NAMALWA (cell line): ENCODE measurements at places on chromosomes 6 and 20.

- peak; percentile 76 for DNase-seq
Measured at GRCh38 chr20:45933266-45934045, 1.0 kb upstream of the PCIF1 start.

- no peak for DNase-seq
Measured at GRCh38 chr20:50916934-50917333, 14.3 kb downstream of the ADNP start.

DNA sequence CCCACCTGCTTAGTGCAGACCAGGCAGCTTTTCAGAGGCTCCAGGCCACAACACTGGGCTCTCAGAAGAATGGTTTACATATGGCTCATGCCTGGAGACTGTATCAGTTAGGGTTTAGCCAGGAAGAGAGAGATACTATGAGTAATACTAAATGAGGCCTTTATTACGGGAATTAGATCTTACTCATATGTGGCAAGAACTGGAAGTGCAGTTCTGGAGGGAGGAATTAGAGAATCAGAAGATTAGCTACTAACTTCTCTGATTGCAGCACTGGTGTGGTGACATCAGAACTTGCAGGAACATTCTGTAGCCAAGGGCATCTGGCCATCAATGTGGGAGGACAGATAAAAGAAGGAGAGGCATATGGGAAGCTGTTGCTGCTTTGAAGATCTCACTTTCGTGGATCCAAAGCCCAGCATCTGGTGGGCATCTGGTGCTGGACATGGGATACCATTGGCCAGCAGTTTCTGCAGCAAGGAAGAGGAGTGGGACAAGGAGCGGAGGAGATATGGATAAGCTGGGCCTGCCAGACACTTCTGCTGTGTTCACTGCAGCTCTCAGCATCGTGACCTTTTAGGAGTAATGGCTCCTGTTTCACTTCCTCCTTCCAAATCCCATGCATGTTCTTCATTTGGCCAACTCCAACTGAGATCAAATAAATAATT is 248.5 kb downstream of the BTBD3 start:
- DNase-seq, result no peak

DNA sequence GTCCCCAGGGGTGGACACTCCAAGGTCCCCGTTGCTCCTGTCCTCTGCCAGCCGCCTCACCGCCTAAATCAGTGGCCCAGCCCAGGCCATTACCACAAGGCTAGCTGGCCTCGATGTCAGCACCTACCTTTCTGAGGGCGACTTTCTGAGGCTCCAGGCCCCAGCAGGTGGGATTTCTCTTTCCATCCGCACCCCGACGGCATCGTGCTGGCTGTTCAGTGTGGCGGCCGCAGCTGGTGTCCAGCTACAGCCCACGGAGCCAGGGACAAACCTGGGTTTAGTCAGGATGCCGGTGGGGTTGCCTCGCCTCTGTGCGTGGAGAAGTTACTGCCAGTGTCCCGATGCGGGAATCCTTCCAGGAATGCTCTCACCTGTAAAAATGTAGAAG is 60.8 kb downstream of the ERMARD start:
- DNase-seq, result no peak

GRCh38 chr20:54475334-54476168 is at the start of gene DOK5:
Gene DOK5 (plus strand): TSS chr20:54475593. CDS start chr20:54475947, 354 bp downstream.
- no peak for DNase-seq

GRCh38 chr6:111722179-111722731 is 116.6 kb upstream of the TRAF3IP2 start:
- DNase-seq, result no peak

GRCh38 chr6:120965814-120966213 is 368.5 kb downstream of the TBC1D32 start:
- no peak for DNase-seq

- no peak for DNase-seq
Measured at GRCh38 chr6:75205776-75206575, at the start of gene COL12A1. Gene COL12A1 (minus strand): TSS chr6:75206053. CDS start chr6:75202792, 3,261 bp downstream.

DNA sequence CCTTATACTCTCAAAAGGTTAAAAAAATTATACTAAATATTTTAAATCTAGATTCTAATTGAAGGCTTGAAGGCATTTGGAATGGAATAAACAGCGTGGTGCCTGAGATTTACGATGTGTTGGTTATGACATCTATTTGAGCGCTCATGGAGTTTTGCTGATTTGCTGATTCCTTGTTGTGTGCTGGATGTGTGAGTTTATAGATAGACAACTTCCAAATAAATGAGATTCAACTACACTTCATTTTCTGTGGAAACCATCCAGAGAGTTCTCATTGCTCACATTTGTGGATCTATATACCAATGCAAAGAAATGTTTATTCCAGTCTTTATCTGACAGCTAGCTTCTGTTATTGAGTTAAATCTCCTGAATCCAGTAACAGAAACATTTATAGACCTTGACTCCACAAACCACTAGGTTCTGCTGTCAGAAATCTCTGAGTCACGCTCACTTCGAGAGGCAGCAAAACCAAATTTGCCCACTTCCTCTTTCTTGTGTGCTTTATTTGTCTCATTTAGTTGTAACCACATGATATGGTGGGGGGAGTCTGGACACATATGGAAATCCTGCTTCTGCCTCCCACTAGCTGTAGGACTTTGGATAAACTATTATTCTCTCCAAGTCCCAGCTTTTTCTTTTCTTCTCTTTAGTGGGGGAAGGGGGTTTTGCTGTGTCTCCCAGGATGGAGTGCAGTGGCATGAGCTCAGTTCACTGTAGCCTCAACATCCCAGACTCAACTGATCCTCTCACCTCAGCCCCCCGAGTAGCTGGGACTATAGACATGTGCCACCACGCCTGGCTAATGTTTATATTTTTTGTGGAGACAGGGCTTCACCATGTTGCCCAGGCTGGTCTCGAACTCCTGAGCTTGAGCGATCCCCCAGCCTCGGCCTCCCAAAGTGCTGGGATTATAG is 54.5 kb downstream of the IPCEF1 start:
- peak; percentile 72 for DNase-seq

GRCh38 chr20:46757754-46758678 is 48.6 kb downstream of the SLC2A10 start:
- peak; percentile 74 for DNase-seq

GRCh38 chr6:151399679-151400078 is 8.3 kb upstream of the ZBTB2 start:
- no peak for DNase-seq

GRCh38 chr6:84743616-84744015 is 20.8 kb downstream of the TBX18 start:
- no peak for DNase-seq

- peak; percentile 55 for DNase-seq
Measured at GRCh38 chr20:56247954-56248782, at the start of gene MC3R. Gene MC3R (plus strand): TSS chr20:56248732. CDS start chr20:56248844, 112 bp downstream.

- no peak for DNase-seq
Measured at GRCh38 chr20:16485401-16485800, 87.8 kb downstream of the KIF16B start.

DNA sequence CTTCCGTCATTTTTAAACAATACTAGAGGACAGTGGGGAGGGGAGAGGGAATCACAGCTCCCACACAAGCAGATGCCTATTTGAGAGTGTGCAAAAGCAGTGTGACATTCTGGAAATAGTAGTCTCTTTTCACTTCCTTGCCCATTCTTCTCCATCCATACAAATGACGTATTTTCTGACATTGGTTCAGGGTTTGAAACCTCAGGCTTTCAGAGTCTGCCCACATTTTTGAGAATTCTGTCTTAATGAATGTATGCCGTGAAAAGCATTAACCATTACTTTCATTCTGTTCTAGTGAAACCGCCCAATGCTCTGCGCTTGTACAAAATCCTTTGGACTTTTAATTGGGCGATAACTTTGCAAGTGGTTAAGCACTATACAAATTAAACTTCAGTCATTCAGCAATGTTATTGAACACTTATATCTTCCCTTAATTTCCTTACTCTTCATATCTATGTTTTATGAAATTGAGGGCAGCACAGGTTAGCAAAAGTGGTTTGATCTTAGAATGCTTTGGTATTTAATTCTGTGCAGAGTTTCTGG is 265.7 kb downstream of the SOX4 start:
- DNase-seq, result no peak

GRCh38 chr6:36984581-36985416 is 1.2 kb downstream of the MTCH1 start:
- DNase-seq, result no peak

DNA sequence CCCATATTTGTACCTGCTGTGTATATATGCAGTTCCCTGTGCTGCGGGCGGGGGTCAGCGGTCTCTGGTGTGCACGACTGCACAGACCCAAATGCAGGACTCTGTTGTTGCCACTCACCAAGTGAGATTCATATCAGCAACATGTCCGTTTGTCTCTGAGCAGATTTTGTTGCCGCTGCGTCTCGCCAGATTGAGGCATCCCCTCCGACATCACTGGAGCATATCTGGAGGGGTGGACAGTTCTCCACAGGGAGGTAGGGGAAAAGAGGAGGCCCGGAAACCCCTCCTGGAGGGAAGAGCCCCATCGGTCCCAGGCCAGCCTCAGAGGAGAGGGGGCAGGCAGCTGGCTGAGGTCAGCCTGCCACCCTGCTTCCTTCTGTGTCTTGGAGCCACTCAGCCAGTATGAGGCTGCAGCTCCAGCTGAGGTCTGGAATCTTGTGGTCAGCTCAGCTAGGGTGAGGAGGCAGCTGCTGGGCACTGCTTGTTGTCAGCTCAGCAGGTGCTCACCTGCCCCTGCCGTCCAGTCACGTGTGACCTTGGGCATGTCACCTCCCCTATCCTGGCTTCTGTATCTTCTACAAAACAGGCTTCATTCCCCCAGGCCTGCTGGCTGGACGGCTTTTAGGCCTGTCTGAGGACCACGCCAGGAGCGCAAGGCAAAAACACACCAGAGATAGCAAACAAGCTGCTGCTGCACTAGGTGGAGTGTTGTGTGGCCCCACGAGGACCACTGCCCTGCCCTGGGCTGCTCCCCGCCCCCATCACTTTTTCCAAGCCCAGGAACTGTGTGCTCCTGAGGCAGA is 47.1 kb downstream of the HNF4A start:
- no peak for DNase-seq

DNA sequence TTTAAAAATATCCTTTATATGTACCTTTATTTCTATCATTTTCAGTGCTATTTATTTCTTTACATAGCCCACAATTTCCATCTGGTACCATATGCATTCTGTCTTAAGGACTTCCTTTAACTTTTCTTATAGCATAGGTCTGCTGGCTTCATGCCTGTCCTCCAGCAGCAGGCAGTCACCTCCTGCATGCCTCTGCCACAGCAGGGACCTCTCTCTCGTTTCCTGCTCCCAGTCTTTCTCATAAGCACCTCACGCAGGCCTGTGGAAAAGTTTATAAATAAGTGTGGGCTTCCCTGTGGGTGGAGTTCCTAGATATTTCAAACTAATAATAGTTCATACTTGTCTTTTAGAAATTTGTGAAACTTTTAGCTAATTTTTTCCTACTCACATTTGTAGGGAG is 133.9 kb downstream of the KCNQ5 start:
- no peak for DNase-seq

DNA sequence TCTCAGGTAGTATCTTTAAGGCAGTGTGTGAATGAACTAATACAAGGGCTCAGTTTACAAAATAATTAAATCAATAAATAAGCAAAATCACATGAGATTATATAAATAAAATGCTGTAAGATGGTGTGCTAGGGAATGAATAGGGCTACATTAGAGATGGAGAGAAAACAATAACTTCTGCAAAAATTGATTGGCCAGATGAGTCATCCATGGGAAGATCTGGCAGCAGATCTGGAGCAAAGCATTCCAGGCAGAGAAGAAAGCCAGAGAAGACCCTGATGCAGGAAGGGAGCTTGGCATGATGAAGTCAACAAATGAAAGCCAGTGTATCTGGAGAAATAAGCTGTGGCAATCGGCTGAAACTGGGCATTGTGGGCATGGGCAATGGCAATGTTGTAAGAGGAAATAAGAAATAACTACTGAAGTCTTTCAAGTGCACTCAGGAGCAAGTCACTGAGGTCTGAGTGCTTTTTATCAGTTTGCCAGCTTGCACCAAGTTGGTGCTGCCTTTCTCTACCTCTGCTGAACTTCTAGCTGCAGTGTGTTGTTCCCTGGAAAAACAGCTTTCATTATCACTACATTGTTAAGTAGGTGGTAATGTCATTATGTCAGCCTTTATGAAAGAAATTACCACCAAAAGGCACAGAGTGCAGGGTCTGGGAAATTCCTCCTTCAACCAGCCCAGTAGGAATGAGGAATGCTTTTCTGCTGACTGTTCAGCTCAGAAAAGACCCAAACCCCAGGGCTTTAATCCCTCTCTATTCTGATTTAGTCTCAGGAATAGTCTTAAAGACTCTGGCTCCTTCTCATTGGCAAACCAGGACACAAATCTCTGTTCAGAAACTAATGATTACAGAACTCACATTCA is 231.6 kb downstream of the HTR1B start:
- no peak for DNase-seq

- no peak for DNase-seq
Measured at GRCh38 chr20:16261733-16262273, 311.4 kb downstream of the KIF16B start.

- DNase-seq, result no peak
Measured at GRCh38 chr6:136994782-136995181, 50.0 kb downstream of the IL20RA start.

GRCh38 chr20:53829724-53830521 is 236.3 kb upstream of the ZNF217 start:
- DNase-seq, result peak; percentile 76

DNA sequence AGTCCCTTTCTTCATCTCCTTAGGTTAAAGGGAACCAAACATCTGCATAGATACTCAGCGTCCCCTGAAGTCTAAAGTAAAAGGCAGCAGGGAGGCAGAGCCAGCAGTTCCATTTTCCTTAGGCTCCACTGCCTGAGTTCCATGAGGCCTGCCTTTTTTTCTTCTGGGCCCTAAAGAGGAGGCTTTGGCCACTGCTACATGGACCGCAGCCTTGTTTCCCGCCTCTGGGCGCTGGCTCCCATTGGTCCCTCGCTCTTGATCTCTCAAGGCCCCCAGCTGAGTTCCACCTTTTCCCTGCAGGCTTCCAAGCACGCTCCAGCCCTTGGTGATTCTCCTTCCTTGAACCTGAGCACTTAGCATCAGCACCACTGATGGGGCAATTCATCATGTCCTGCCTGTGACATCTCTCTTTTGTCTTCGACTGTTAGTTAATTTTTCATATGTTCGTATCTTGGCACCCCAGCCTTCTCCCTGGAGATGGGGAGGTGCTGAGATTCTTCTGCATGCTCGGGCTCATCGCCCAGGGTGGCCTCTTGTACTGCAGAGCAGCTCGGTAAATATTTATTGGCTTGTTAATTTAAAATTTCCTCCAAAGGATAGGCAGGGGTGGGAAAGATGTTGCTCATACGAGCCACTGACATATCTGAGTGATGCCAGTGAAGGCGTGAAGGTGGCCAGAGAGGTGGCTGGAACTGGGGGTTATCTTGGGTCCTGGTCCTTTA is 3.4 kb downstream of the MLN start:
- no peak for DNase-seq

- DNase-seq, result peak; percentile 82
Measured at GRCh38 chr6:150016324-150017185, 8.8 kb downstream of the RAET1L start.

DNA sequence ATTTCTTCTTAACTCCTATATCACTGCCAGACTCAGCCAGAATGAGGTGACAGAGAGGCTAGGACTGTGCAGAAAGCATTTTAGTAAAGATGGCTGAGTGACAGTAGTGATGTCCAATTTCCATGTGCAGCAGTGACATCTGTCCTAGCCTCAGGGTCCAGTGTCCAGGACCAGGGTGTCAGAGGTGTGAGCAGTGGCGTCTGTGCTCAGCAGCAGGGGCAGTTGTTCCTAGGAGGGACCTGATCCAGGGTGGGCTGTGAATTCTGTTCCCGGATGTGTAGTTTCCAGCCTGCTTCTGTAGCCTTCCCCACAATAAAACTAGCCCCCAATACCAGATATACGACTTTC is 6.0 kb downstream of the HLA-B start:
- DNase-seq, result no peak
